ENCODE measurements at places on chromosomes 4 and X.

DNA sequence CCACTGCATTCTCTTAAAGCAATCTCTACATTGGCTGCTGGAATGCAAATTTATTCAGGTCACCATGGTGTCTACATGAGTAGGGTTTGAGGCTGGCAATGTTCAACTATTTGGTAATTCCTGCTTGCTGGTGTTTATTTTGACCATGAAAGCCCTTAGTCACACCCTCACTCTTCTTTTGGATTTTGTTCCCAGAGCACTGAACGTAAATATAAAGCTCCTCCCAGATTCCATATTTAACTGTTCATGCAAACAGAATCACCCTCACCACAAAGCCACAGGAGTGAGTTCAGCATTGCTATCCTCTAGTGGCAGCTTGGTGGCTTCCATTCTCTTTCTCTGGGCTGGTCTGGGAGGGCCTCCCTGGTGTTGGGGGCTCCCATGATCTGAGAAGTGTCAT is 82.8 kb downstream of the LNX1 start:
- DNase-seq = no peak

DNA sequence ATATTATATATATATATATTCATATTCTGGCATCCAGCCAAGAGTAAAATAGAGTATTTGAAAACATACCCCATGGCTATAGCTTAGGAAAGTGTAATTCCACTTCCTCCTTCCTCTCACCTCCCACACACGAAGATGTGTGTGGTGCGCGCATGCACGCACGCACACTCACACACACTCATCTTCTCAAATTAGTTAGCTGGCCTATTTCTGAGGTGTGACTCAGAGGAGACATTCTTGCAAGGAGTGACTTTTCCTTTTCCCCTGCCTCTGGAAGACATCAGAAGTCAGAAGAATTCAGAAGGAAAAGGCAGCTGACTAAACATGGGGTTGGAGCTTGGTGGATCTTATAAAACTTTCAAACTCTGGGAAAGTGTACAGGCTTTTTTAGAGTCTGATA is 8.8 kb downstream of the ENPEP start:
- no peak for DNase-seq

- no peak for DNase-seq
These were observed 33.7 kb upstream of the PRR27 start for GRCh38 chr4:70120323-70120722.

DNA sequence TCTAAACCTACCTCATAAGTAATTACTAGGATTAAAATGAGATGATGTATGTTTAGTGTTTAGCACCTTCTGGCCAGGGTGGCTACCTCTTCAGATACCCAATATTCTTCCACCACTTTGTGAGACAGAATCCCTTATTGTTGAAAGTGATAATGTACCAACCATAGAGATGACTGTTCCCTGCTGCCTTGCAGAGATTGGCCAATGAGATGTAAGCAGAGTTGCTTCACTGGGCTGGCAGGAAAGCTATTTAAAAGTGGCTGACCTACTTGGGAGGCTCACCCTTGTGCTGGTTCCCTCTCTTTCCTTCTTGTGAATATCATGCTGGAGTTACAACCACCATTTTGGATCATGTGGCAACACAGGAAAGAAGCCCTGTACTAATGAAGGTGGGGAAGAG is 58.9 kb downstream of the TMEM154 start:
- DNase-seq = no peak

DNA sequence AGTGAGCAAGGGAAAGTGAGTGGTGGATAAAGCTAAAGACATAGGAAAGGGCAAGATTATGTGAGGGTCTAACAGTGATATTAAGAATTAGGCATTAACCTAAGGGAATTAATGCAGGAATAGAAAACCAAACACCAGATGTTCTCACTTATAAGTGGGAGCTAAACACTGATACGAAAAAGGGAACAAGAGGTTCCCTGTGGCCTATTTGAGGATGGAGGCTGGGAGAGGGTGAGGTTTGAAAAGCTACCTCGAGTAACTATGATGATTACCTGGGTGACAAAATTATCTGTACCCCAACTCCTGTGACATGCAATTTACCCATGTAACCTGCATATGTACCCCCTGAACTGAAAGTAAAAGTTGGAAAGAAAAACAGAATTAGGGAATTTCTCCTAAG is 79.0 kb downstream of the ANXA3 start:
- no peak for DNase-seq

GRCh38 chr4:135485371-135485770 is 1283.8 kb upstream of the PABPC4L start:
- no peak for DNase-seq

GRCh38 chrX:66674506-66674905 is 35.6 kb upstream of the EDA2R start:
- DNase-seq = no peak

- DNase-seq = no peak
These were observed 31.7 kb downstream of the USP9X start for GRCh38 chrX:41116948-41117347.

DNA sequence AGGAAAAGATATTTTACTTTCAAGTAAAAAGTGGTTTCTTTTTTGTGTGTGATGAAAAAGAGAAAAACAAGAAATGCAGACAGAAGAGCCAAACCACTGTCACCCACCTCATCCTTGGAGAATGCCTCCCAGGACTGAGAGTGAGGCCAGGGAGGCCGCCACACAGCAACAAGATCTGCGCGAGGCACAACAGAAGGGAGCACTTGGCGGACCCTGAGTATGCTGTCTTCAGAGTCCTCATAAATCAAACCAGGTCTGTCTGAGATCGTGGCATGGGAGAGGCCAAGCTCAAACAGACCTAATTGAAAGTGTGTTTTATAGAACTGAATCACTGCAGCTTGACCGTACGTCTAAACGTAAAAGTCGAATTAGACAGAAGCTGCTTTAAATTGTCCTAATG is 134.3 kb upstream of the VCX2 start:
- no peak for DNase-seq

- DNase-seq = peak; percentile 10
These were observed 1548.7 kb downstream of the PCDH7 start for GRCh38 chr4:32268863-32269262.

GRCh38 chr4:118114720-118115119 is 80.4 kb downstream of the NDST3 start:
- no peak for DNase-seq

- DNase-seq = no peak
These were observed 48.2 kb downstream of the SLC34A2 start for GRCh38 chr4:25703731-25704388.

DNA sequence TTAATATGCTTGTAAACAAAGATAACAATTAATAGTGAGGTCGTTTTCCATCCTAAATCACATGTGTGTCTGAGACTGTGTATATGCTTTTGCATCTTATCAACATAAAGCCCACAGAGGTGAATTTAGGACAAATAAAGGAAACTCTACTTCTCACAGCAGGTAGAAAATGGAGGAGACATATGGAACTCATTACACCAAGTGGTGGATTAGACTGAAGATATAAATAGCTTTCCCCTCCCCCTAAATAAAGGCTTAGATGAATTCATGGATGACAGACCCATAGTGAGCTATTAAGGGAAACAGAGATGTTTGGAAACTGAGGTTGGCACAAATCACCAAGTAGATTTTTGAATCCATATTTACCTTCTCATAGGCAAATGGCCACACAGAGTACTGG is 79.7 kb downstream of the GRIA3 start:
- no peak for DNase-seq

- DNase-seq = no peak
These were observed 171.5 kb upstream of the EDNRA start for GRCh38 chr4:147309434-147309833.

- DNase-seq = no peak
These were observed 109.0 kb downstream of the SHROOM4 start for GRCh38 chrX:50705042-50705441.

DNA sequence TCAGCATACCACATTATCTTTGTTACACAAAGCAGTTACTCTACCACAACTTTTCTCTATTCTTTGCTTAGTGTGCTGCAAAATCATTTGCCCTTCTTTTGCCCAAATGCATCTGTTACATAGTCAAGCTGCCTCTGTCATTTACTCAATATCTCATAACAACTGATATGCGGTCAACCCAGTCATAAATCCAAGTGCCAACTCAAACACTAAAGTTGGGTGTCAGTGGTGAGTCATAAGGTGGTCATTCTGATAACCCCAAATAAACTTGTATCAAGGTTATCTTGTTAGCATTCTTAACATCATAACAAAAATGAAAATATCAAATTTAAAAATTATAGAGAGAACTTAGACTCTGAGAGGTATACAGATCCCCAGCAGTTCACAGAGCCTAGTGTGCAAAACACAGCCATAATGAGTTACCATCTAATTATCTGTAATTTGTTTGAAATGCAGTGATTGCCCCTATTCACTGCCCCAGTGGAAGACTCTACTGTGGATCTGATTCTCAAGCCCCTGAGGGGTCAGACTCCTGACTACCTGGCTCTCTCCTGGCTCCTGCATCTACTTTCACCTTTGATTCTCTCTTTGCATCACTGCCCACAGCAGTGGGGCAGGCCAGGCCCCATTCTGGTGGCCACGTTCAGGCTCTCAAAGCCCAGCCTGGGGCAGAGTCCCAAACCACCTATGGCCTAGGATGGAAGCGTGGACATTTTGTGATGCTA is 29.2 kb downstream of the TBC1D9 start:
- no peak for DNase-seq

DNA sequence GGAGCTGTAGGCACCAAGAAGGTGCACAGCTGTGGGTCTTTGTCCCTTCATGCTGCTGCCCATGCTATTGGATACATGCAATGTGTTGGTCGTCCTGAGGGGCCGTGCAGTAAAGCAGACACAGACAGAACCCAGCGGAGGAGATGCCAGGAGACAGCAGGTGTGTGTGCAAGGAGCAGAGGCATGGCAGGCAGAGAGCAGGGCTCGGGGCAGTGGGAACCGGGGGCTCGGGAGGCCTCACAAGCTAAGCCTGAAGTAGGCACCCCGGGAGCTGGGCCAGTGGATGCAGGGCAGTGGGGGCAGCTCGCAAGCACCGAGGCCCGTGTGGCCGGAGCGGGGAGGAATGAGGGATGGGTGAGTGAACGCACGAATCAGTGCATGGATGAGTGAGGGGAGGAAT is 13.2 kb downstream of the HTRA3 start:
- DNase-seq = no peak

GRCh38 chrX:1599791-1600405 is 8.5 kb downstream of the AKAP17A start:
- DNase-seq = no peak

GRCh38 chrX:118373538-118373937 is 27.6 kb downstream of the WDR44 start:
- no peak for DNase-seq

- no peak for DNase-seq
These were observed 27.1 kb downstream of the ATP11C start for GRCh38 chrX:139905743-139906142.

DNA sequence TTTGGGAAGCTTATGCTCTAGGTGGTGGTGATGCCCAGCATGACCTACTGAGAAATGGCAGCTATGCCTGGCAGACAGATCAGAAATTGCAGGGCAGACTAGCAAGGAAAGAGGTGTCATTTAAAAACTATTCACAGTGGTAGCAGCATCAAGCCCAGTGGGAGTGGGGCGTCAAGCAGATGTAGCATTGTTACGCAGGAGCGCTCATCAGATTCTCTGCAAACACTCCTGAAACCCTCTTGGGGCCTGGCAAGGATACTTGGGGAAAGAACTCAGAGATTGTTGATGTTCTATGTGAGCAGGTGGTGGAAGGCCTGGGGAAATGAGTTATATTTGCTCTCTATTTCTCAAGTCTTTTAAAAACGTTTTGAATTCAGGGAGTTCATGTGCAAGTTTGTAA is 437.6 kb downstream of the RAPGEF2 start:
- no peak for DNase-seq

GRCh38 chr4:136002316-136002715 is 1530.0 kb downstream of the PCDH18 start:
- no peak for DNase-seq

DNA sequence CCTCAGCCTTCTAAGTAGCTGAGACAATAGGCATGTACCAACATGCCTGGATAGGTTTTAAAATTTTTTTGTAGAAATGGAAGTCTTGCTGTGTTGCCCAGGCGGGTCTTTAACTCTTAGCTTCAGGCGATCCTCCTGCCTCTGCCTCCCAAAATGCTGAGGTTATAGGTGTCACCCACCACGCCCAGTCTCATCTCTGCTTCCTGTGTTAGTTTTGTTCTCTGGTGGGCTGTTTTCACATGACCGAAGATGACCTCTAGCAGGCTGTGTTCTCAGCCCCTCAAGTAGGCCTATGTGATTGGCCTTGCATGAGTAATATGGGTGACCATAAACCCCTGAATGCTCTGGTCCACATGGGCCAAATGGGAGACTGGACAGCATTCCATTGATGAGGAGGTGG is 56.8 kb upstream of the MSANTD1 start:
- DNase-seq = no peak

DNA sequence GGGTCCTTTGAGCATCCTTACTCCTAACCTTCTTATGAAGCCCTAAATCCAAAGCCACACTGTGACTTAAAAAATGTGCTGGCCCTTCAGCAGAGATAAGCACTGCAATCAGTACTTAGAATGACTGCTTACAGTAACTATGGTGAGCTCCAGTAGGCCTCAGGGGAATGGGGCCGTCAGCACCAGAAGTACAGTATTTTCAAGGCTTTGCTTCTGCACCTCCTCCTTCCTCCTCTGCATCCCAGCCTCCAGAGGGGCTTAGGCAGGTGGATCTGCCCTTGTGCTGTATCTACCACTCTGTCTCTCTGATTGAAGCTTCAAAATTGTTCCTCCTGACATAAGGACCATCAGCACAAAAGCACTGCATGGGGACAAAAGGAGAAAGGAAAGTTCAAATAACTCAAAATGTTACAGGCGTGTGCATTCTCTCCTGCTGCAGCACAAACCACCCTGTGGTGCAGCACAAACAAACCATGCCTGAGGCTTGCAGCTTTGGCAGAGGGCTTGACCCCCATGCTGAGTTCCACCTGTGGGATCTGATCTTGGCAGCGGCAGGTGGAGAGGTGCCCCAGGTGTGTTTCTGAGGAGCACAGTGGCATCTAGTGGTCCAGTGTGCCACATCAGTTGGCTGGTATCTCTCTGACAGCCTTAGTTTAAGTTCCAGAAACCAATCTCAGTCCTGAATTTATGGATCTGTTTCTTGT is 164.7 kb downstream of the SOWAHB start:
- DNase-seq = no peak

DNA sequence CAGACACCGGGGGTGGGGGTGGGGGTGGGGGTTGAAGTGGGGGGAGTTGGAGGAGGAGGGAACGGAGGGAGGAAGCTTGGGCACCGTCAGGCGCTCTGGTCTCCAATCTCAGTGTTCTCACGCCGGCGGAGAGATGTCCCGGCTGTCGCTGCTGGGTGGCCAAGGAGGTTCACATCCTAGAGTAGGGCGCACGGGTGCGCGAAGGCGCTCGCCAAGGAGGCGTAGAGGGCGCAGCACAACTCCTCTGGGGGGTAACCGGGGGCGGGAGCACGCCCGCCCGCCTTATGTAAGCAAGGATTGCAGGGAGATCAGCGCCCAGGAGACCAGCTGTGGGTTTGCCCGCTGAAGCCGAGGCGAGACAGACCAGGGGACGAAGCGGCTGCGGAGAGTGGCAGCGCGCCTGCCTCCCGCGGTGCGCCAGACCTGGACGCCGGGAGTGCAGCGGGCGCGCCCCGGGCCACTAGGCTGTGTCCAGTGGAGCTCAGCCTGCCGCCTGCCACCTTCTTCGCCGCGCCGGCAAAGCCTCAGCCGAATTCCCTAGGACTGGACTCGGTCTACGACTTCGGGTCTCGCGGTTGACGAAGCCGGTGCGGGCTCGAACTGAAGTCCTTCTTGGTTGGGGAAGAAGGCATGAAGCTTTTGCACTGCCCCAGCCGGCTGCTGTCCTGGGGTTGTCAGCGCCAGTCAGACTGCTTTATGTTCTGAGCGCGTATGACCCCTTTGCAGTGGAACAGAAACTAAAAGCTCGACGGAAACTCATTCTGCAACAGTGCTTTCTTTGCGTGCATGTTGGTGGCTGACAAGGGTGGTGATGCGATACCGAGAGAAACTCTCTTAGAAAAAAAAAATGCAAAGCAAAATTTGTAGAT is 707 bp upstream of the UNC5C start:
- DNase-seq = peak; percentile 73

All from pons (tissue), 1 donor.